ENCODE measurements at places on chromosomes 2 and 18. TPM values are rescaled to one million over a fixed set of nuclear protein-coding genes. Genes with fewer than 3 reads are reported as not detected.

PLCD4 gene
- 10.0 TPM for polyA plus RNA-seq

SLC9A4 gene
- 0.07 TPM for polyA plus RNA-seq

POTEJ gene
- 0.06 TPM for polyA plus RNA-seq

CD302 gene
- polyA plus RNA-seq = 58.5 TPM

CHRNG gene
- polyA plus RNA-seq = 0.07 TPM

DUSP2 gene
- polyA plus RNA-seq = 3.3 TPM

All from left lung (tissue), 14 donors.